Activated CD4-positive, CD25-positive, alpha-beta regulatory T cell treated with anti-CD3 and anti-CD28 coated beads, Interleukin-2, amount 50 U/mL, for 24 hours (primary cell): ENCODE measurements at places on chromosomes 6 and 20.

GRCh38 chr6:72035486-72035885, 149.1 kb downstream of the RIMS1 start:
- no peak for ATAC-seq

GRCh38 chr20:60113771-60114170, 155.5 kb downstream of the CDH26 start:
- no peak for ATAC-seq

DNA sequence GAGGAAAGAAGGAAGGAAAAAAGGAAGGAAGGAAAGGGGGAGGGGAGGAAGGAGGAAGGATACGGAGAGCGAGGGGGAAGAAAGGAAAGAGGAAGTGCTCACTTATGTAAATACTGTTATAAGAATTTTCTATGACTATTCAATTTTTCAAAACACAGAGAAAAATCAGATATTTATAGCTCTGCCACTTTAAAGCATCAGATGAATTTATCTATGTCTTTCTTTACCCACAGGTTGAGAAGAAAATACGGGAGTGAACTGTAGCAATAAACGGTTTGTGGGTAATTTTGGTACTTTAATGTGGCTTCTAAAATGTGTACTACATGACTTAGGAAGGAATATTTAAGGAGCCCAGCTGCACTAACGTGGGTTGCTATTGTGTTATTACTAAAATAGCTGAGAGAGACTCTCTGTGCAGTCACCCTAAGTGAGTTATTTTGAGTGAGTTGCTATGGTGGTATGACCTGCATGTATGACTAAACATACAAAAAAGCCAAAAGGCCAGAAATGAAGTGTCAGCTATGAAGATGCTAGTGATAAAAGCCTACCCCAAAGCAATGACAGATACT, 225.5 kb downstream of the SOD2 start:
- ATAC-seq, result peak; percentile 55

DNA sequence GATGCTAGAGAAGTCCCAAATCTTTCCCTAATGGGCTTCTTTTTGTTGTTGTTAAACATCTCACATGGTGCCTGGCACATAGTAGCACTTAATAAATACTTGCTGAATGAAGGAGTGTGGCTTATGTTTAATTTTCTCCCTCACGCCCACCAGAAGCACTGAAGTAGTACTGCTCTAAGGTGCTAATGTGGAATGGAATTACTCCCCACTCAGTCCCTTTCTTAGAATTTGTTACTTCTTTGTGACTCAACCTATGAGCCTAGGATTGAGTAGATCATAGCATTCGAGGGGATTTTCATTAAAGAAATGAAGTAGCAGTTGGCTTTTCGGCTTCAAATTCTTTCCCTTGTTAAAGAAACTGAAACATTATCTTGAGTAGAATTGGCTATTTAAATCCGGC, 192.8 kb downstream of the CLIC5 start:
- peak; percentile 62 for ATAC-seq

GRCh38 chr6:5597413-5597812, 336.1 kb downstream of the FARS2 start:
- ATAC-seq, result no peak

GRCh38 chr20:37071481-37071911, 24.3 kb downstream of the RBL1 start:
- ATAC-seq, result peak; percentile 95

- ATAC-seq, result no peak
Observed at GRCh38 chr6:1200081-1200408, 111.9 kb upstream of the FOXQ1 start.

- no peak for ATAC-seq
Observed at GRCh38 chr6:3617192-3617631, 134.3 kb downstream of the PXDC1 start.

DNA sequence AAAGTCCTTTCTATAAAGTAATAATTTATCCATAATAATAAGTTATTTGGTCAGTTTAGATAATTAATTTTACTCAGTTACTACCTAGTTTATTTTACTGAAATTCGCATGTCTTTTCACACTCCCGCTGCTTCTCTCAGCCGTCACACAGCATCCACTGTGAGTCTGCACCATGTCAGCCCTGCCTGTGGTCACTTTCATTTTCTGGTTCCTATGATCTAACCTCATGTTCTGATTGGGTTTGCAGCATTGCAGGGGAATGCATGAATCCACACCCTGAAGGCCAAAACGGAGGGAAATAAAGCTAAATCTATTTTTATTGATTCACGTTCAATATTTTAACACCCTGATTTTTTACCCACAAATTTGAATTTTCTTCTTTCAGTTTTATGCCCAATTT, 47.4 kb downstream of the PDE10A start:
- ATAC-seq, result no peak

DNA sequence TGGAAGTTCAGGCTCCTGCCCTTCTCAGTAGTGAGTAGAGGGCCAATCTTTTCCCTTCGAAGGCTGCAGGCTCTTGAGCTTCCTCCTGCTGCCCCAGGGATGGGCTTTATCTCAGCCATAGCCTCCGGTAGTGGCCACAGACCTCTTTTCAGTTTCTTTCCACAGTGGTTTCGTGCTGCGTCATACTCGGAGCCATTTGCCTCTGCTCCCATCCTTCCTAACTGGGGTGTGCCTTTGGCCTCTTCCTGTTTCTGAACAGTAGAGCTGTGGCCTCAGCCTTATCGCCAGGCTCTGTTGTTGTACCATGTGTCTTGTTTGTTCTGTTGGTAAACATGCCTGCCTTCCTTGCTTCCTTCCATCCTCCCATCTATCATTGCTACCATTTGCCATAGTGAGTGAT, 54.1 kb downstream of the TULP4 start:
- no peak for ATAC-seq

GRCh38 chr6:56992036-56992435, 37.1 kb downstream of the BEND6 start:
- ATAC-seq, result no peak

DNA sequence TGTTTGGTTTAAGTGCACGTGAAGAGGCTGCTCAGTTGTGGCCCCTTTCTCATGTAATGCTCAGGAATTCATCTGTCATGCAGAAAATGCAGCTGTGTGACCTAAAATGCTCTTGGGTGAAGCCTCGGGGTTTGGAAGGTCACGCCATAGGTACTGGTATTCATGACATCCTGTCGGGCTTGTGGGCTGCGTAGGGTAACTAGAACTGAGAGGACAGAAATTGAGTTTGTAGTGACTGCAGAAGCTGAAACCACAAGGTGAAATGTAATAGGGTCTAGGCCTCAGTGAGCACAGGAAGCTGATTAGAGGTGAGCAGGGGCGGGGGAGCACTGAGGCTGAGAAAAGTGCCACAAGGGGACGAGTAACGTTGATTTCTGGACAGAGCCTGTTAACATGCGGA, 128.8 kb downstream of the SOBP start:
- ATAC-seq, result peak; percentile 89

DNA sequence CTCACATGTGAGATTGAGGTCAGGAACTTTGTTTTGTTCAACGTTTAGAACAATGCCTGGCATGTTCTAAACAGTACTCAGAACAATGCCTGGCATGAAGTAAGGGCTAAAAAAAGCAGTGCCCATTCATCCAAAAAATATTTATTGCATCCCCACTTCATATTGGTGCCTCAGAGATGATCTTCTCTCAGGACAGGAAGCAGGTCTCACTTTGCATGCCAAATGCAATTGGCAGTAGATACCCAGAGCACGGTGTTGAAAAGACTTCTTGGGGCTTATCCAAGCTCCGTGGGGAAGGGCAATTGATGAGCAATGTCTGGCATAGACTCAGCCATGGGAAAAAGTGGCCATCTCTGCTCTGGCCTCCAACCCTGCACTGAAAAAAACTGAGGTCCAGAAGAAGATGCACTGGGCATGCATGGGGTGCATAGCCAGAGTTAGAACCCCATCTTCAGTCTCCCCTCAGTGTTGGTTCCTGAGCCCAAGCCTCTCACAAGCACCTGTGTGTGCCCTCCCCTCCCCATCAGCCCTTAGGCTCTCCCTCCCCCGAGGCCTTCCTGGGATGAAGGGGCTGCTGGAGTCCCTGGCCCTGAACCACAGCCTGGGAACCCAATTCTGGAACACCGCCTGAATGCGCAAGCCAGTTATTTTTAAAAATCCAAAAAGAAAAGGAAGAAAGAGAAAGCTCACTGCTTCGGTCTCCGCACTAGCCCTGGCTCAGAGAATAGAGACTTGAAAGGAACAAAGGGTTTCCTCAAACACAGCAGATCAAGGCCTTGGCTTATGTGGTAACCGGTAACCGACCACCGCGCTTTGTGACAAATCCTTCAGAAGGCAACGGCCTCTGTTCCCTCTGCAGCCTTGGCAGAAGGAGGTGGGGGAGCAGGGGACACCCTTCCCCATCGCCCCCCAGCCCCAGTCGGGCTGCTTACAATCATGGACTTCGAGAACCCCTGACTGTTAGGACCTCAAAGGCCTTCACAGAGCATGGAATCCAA, 78.5 kb upstream of the SIRPA start:
- ATAC-seq, result no peak

DNA sequence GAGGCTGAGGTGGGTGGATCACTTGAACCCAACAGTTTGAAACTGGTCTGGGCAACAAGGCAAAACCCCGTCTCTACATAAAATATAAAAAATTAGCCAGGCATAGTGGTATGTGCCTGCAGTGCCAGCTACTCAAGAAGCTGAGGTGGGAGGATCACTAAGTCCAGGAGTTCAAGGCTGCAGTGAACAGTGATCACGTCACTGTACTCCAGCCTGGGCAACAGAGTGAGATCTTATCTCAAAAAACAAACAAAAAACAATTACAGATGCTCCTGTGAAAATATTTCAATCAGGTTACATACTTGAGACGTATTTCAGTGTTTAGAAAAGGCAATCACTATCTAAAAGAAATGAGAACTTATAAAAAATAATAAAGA, 33.8 kb downstream of the RANBP9 start:
- ATAC-seq, result no peak

- ATAC-seq, result no peak
Observed at GRCh38 chr20:61942526-61942925, 123.2 kb downstream of the TAF4 start.

DNA sequence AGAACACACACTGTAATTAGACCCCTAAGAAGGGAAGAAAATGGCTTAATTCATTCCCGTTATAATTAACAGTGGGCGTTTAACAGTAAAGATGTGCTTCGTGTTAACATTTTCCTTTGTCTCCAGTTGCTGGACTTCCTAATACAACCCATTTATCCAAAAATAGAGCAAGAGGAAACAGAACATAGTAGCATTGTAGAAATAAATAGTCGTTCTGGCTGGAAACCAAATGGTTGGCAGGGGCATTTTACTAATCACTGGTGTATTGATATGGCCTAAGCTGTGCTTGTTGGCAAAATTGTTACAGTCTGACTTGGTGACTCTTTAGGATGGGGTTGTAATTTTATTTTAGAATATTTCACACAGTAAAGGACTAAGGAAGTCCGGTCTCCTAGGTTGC, 89.8 kb downstream of the BMP6 start:
- ATAC-seq, result no peak

DNA sequence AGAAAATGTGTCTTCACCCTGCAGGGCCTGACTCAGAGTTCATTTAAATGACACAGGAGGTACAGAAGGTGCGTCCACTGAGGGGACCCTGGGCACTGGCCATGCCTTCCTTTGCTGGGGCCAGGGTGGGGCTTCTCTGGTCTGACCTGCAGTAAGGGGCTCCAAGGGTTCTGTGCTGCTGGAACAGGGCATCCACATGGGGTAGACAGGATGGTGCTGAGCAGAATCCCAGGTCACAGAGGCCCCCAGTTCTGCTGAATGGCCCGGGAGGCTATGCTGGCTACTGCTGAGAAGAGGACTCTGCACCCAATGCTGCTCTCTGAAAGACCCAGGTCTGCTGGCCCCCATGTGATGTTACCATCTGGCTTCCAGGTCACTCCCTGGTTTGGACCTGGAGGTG, 150.4 kb upstream of the GGTLC1 start:
- ATAC-seq, result no peak

DNA sequence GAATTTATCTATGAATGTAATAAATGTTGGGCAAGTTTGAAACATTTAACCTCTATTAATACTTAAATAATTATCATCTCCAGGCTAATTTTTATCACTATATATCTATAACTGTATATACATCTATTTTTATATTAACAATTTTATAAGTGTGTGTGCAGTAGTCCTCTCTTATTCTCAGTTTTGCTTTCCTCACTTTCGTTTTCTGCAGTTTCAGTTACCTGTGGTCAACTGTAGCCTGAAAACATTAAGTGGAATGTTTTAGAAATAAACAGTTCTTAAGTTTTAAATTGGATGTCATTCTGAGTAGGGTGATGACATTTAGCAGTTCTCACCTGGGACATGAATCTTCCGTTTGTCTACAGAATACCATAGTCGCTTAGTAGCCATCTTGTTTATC, 379.4 kb upstream of the MAN1A1 start:
- ATAC-seq, result no peak

- ATAC-seq, result no peak
Observed at GRCh38 chr6:121216928-121217327, 117.4 kb downstream of the TBC1D32 start.
